ENCODE measurements at places on chromosomes 5 and 9.
A peak's percentile ranks its signal among the peaks of the same experiment; 100 is the strongest.

DNA sequence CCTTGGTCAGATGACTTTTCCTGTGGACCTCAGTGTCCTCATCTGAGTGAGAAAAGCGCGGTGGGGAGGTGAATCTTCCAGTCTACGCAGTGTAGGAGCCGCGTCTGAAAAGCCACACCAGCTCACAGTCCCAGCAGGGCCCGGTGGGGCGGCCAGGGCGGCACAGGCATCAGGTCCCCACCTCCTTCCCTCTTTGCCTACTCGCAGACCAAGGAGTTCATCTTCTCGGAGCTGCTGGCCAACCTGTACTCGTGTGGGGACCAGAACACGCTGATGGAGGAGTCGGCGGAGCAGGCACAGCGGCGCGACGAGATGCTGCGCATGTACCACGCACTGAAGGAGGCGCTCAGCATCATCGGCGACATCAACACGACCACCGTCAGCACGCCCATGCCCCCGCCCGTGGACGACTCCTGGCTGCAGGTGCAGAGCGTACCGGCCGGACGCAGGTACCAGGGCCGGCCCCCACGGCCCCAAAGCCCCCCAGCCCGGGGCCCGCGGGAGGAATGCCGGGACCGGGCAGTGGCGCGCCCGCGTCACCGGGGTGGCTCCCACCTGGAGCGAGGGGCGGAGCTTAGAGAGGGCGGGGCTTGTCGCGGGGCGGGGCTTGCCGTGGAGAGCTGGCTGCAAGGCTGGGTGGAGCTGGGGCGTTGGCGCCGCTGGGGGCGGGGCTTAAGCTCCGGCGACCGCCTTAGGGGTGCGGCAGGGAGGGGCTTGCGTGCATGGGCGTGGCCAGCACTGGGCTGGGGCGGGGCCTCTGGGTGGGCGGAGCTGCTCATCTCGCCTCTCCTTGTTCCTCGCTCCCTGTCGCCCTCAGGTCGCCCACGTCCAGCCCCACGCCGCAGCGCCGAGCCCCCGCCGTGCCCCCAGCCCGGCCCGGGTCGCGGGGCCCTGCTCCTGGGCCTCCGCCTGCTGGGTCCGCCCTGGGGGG, 25.6 kb downstream of the GOLGA2 start:
- DNase-seq = peak; percentile 35

DNA sequence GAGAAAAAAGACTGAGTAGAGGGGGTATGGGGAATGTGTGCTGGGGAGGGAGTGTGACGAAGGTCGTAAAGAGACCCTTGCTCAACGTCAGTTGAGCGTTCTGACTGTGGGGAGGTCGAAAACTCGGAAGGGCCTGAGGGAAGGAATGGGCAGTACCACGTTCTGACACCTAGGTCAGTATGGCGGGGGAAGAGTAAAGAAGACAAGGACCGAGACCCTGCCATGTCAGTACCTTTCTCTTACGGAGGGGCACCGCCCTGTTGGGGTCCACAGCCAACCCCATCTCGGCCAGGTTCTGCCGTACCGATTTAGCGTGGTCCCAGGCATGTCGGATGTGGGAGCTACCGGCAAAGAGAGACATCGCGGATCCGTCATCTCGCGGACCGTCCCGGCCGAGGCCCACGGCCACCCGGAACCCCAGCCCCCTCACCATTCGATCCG, 375 bp downstream of the NOP16 start:
- DNase-seq = no peak

GRCh38 chr9:134286471-134287245, 39.6 kb upstream of the RXRA start:
- no peak for DNase-seq

- DNase-seq = no peak
Observed at GRCh38 chr9:35960039-35960655, 2.2 kb upstream of the OR2S2 start.

- DNase-seq = no peak
Observed at GRCh38 chr5:1838013-1838412, 36.8 kb downstream of the NDUFS6 start.

DNA sequence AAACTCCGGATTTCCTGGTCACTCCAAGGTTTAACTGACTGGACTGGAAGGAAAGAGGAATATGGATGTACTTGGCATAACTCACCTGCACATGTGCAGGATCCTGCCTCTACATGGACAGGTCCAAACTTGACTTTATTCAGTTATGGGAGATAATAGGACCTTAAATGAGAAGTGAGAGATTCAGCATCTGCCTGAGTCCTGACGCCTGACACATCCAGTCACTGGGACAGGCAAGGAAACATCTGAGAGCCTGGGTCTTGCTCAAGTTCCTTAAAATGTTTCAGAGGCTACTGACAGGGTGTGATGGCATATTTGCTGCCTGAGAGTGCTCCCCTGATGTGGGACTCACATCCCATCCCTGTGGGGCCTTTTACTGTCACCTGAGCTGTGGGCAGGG, 34.9 kb downstream of the ZNF354A start:
- DNase-seq = no peak

GRCh38 chr9:117266855-117267497, 147.9 kb downstream of the ASTN2 start:
- no peak for DNase-seq

DNA sequence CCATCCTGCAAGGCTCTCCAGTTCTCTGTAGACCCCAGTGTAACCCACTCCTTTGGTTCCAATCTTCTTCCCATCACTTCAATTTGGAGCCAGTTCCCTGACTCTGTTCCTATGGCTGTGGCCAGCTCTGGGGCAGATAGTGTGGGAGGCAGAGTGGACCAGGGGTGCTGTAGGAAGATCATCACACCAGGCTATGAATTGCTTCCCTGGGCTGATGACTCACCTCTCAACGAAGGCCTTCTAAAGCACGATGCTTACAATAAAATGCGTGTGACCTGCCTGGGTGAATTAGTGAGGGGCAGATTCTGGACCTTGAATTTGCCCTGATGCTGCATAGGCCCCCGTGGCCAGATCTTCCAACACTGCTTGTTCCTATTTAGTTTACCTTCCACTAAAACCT, 289.7 kb downstream of the FBXL7 start:
- no peak for DNase-seq

GRCh38 chr9:61669352-61669751, 479.5 kb downstream of the SPATA31A7 start:
- DNase-seq = no peak

DNA sequence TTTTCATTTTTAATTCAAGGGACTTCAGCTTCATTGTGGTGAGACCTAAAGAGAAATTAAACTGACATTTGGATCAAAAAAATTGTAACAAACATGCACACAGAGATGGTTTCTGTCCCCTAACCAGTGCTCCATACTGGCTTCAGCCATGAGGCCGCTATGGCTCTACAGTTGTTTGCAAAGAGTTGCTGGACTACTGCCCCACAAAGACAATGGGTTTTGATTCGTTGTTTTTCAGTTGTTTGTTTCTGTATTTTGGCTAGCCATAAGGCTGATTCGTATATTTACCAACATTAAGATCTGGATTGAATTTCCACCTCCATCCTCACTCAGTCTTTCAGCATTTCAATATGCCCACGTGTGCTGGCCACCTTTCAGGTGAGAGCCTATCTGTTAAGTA, 163.7 kb upstream of the KIF2A start:
- DNase-seq = no peak

DNA sequence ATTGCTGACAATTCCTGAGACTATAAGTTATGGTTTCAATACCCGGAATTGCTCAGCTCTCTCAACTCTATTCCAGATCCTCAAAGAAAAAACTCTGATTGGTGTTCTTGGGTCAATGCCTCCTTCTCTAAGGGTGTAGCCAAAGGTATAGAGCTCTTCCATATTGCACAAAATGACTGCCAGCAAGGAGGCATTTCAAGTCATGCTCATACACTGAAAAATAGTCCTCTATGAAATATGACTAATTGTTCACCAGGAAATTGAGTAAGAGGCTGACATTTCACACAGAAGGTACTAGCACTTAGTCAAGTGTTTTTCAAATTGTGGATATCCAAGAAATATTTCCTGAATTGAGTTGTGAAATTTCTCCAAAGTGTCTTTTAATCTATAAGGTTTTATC, 111.1 kb upstream of the KLF9 start:
- no peak for DNase-seq

GRCh38 chr5:61598126-61598525, 266.1 kb downstream of the ZSWIM6 start:
- DNase-seq = no peak

GRCh38 chr5:159050316-159051143, 49.2 kb downstream of the EBF1 start:
- no peak for DNase-seq

DNA sequence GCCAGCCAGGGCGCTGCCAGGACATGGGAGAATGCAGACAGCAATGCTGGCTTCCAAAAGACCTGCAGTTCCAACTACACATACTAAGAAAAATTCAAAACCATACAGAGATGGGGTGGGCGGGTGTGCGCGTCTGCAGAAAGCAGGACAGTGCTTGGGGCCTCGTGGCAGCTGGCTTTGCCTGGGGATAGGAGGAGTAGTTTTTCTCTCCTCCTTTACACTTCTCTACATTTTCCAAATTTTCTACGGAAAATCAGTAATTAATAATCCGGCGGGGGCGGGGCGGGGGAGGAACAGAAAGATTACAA, 43.6 kb upstream of the SARDH start:
- no peak for DNase-seq

DNA sequence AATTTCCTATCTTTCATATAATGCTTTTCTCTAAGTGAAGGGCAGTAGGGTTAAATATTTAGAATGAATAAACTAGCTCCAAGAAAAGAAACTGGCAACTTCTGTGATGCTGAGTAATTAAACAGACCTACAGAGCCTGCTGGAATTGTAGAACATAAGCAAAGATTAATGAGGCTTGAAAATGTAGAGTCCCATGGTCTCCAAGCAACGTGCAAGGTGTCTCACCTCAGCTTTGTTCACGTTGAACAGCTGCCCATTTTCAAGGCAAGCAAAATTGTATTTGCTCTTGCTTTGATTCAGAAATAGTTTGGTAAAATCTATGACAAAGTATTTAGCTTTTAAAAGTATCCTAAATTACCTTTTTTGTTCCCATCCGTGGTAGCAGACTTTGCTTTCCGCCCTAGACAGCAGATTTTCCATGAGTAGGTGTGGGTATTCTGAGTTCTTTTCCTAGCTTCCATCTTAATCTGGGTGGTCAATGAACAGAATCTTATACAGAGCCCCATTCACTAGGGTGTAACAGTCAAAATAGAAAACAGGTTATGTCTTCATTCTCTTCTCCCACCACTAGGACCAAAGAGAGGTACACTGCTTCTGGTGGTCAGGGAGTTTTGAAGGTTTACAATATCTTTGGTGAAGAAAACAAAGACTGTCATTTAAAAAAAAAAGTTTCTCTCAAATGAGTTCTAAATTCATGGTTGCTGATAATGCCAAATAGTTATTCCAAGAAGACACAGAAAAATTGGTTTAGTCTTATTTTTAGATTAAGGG, 52.1 kb upstream of the TYRP1 start:
- DNase-seq = no peak

DNA sequence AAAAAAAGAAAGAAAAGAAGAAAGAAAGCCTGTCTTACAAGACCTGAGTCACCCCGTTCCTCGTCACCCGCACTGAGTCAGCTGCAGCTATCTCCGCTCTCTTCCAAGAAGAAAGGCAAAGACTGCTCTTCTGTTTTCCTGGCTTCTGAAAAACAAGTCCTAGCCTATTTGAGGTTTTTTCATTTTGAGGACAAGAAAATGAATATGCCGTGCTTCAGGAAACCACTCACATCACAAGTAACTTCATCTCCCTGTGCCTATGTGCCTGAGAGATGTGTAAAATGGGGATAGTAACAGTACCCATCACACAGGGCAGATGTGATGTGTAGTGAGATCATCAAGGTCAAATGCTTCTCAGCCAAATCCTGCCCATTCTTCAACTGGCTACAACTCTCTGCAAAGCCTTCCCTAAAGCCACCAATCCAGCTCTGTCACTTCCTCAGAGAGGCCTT, 78.4 kb downstream of the GLDC start:
- peak; percentile 69 for DNase-seq

- DNase-seq = peak; percentile 36
Observed at GRCh38 chr5:11182441-11183080, 421.5 kb upstream of the DAP start.

GRCh38 chr5:143233031-143233430, 170.5 kb downstream of the NR3C1 start:
- no peak for DNase-seq

DNA sequence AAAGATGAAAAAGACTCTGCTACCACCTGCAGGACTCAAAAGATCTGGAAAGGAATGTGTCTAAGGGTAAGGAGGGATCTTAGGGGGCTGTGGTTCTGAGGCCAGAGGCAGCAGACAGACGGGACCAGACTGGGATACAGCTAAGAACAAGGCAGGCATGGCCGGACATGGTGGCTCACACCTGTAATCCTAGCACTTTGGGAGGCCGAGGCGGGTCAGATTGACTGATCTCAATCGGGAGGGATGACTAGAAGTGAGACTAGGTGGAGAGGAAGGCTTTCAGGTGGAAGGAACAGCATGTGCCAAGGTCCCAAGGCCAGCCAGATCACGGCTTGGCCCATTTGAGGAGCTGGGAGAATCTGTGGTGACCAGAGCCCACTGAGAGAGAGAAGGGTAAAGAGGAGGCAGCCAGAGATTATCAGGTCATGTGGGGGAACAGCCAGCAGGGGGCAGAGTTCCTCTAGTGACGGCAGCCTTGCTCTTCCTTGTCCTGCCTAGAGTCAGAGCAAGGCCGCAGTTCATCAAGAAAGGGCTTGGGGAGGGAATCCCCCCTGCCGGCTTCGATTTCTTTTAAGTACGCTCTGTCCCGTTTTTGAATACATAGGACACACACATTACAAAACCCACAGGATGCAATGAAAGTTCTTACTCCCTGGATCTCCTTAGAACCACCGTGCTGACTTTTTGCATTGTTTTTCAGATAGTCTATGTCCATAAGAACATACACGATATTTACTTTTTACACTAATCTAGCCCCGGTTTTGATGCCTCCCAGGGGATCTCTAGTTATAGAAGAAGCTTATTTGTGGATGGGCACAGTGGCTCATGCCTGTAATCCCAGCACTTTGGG, 2.6 kb upstream of the OLFML2A start:
- DNase-seq = peak; percentile 67

GRCh38 chr5:118430076-118430475, 558.3 kb downstream of the DTWD2 start:
- no peak for DNase-seq

DNA sequence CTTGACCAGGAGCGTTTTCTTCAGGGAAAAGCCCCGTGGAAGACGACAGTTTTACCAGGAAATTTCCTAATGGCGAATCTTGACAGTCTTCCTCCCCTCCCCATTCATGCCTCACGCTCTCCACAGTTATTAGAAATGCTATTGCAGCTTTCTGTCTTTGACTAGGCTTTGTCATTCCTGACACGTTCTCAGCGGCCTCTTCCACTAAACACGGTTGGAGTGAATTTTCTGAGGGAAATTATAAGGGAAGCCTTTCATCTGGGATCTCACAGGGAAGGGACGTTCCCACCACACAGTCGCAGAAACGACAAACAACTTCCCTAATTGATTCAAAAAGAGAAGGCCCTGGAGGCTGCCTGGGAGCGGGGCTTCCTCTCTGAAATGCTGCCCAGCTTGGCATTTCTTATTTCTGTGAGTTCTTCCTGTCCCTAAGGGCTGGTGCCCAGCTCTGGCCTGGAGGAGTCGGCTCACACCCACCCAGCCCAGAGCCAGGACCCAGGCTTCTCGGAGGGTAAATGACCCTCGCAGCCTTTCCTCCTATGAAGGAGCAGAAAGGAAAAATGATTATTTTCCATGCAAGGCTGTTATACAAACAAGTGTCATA, 57.1 kb upstream of the PPP1R26 start:
- peak; percentile 33 for DNase-seq
